DMS 273 treated with DMSO at 0.1 percent for 48 hours (cell line): ENCODE measurements at places on chromosomes 4 and X.
A peak's percentile ranks its signal among the peaks of the same experiment; 100 is the strongest.

- DNase-seq, result peak; percentile 49
These were observed 52.2 kb downstream of the ADRA2C start for GRCh38 chr4:3818371-3818770.

- no peak for DNase-seq
These were observed 32.0 kb downstream of the CTBP1 start for GRCh38 chr4:1216869-1217294.

GRCh38 chr4:87025614-87026041, 90.8 kb downstream of the AFF1 start:
- DNase-seq, result no peak

GRCh38 chr4:126358041-126358440, 1043.3 kb downstream of the FAT4 start:
- peak; percentile 69 for DNase-seq

- DNase-seq, result no peak
These were observed 6.3 kb upstream of the SGMS2 start for GRCh38 chr4:107818301-107818910.

DNA sequence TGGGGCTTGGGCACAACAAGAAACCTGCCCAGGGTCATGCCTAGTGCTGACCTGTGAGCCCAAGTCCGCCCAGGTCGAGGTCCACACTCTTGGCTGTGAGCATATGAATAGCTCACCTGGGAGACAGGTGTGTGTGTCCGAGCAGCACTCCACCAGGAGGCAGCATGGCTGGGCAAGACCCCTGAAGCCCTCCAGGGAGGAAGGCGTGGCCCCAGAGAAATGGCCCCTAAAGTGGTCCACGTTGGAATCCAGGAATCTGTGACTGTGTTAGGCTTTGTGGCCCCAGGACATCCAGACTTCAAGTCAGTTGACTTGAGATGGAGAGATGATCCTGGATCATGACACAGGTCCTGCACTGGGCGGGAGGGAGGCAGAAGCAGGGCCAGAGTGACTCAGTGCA, 138.8 kb downstream of the CPZ start:
- DNase-seq, result no peak
